ENCODE measurements at places on chromosomes 4 and X. TPM values are rescaled to one million over a fixed set of nuclear protein-coding genes. Genes with fewer than 3 reads are reported as not detected.

The FGFBP1 gene
- not detected for total RNA-seq

The ACOT9 gene
- 73.9 TPM for total RNA-seq

The CLCN5 gene
- 9.1 TPM for total RNA-seq

The SATL1 gene
- not detected for total RNA-seq

The TREX2 gene
- not detected for total RNA-seq

The POLN gene
- 5.4 TPM for total RNA-seq

The USO1 gene
- total RNA-seq, result 97.2 TPM

The GABRG1 gene
- under 0.01 TPM for total RNA-seq

The CT83 gene
- total RNA-seq, result not detected

The CLCN4 gene
- total RNA-seq, result 7.1 TPM

All from thyroid gland (tissue), 4 donors.